B cell (primary cell): ENCODE measurements at places on chromosomes 7 and 10. TPM values are rescaled to one million over a fixed set of nuclear protein-coding genes. Genes with fewer than 3 reads are reported as not detected.

The CHAT gene
- total RNA-seq = not detected in 2 replicates

The CLRN3 gene
- not detected in 2 replicates for total RNA-seq

The GIMAP7 gene
- 0.30 and 0.41 TPM in 2 replicates for total RNA-seq

The LRWD1 gene
- 83.7 and 91.6 TPM in 2 replicates for total RNA-seq

The TFR2 gene
- 8.3 and 10.0 TPM in 2 replicates for total RNA-seq

DNA sequence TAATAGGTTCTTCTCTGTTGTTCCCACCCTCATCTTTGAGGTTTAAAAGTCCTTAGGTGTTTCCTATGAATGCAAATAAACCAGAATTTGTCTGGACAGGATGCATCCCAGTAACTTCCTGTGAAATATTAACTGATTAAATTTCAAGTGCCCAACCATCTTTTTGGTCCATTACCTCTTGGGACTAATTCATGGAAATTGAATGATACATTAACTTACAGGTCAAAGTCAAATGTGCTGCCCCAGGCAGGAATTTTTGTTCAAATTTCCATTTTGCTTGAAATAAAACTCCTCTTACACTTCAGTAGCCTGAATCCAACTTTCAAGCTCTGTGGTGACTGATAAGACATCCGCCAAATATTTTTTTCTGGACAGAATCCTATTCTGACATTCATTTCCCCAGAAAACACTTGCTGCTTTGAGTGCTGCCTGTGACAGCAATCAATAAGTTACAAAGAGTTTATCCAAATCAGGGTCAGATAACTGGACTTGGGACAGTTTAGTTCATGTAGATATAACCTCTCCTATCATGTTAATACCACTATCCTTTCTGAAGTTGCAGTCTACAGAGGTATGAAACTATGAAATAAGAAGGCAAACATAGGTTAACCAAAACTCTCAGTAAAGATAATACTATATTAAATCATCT, 383.5 kb downstream of the POM121L12 start:
- no peak for DNase-seq
- no peaks in the 10 kb centered on the region for H3K27me3 ChIP-seq
- no peaks in the 10 kb centered on the region for H3K36me3 ChIP-seq
- H3K4me1 ChIP-seq = no peaks in the 10 kb centered on the region
- no peak overlapping the region for H3K27ac ChIP-seq

DNA sequence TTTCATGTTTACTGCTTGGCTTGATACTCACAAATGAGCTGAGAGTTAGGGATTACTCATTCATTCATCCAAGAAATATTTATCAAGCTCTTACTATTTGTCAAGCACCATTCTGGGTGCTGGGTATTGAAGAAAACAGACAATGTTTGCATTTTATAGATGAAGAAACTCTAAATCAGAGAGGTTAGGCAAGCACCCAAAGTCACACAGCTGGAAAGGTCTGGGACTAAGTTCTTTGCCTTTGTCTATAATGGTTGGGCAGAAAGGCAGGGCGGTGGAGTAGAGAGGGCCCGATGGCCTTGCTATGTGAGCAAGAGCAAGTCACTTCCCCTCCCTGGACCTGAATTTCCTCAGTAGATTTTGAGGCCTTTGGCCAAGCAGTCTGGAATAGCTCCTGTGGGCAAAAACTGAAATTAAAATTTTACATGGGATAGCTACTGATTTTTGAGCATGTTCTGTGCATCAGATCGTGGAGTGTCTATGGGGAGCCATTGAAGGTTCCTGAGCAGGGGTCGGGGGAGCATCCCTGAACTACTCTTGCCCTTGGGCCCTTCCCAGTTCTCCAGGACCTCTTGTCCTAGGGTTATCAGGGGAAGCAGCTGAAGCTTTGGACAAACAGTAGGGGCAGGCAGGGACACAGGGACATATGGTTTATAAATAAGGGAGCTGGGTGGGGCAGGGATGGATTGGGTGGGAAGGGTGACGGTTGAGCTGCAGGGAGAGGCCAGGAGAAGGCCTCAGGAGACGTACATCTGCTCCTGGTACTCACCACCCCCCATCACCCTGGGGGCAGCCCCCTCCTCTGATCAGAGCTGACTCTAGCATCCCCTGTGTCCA, 23.3 kb downstream of the AQP1 start:
- H3K27ac ChIP-seq = no peak overlapping the region
- no peaks in the 10 kb centered on the region for H3K36me3 ChIP-seq
- no peak overlapping the region for H3K4me3 ChIP-seq
- peaks cover 5% of the 10 kb centered on the region for H3K27me3 ChIP-seq
- peaks cover 3% of the 10 kb centered on the region for H3K4me1 ChIP-seq
- DNase-seq = no peak

- H3K4me1 ChIP-seq = no peaks in the 10 kb centered on the region
- H3K36me3 ChIP-seq = no peaks in the 10 kb centered on the region
- H3K4me3 ChIP-seq = no peak overlapping the region
- no peak for DNase-seq
- H3K27me3 ChIP-seq = no peaks in the 10 kb centered on the region
- no peak overlapping the region for H3K27ac ChIP-seq
Observed at GRCh38 chr10:23479798-23480473, 41.1 kb downstream of the OTUD1 start.

DNA sequence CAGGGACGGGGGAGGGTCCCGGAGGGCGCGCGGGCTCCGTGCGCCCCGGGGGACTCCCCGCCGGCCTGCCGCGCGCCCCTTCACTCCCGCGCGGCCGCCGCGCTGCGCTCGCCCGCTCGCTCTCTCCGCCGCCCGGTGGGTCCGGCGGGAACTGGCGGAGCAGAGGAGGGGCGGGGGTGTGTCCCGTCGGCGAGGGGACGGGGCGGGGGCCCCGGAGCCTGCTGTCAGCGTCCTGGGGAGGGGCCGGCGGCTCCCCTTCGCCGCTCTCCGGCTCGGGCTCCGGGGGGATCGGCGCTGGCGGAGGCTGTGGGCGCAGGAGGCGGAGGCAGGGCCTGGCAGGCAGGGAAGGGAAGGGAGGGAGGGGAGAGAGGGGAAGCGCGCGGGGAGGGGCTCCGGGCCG, at the start of gene SH3PXD2A:
SH3PXD2A (minus strand) TSS at position 153 of the 400 bp plus-strand sequence. CDS start 310 bp downstream, outside the sequence.
- H3K27ac ChIP-seq = no peak within 1 kb of the TSS
- peaks cover 17% of the 10 kb centered on the region for H3K4me1 ChIP-seq
- H3K4me3 ChIP-seq = peak within 1 kb of the TSS; percentile 61
- H3K36me3 ChIP-seq = no peaks in the 10 kb centered on the region
- peak; percentile 34 for DNase-seq

GRCh38 chr10:122665946-122666345, 33.7 kb downstream of the C10orf120 start:
- H3K4me1 ChIP-seq = no peaks in the 10 kb centered on the region
- no peak overlapping the region for H3K4me3 ChIP-seq
- no peak for DNase-seq
- H3K36me3 ChIP-seq = no peaks in the 10 kb centered on the region

- no peaks in the 10 kb centered on the region for H3K36me3 ChIP-seq
- no peaks in the 10 kb centered on the region for H3K27me3 ChIP-seq
- no peak overlapping the region for H3K27ac ChIP-seq
Observed at GRCh38 chr10:68111584-68111983, 2.3 kb downstream of the MYPN start.

GRCh38 chr10:116059320-116059719, 213.7 kb downstream of the GFRA1 start:
- H3K4me1 ChIP-seq = no peaks in the 10 kb centered on the region
- H3K4me3 ChIP-seq = no peak overlapping the region
- no peak overlapping the region for H3K27ac ChIP-seq
- no peaks in the 10 kb centered on the region for H3K36me3 ChIP-seq
- no peak for DNase-seq

- H3K4me3 ChIP-seq = no peak overlapping the region
- peaks cover 10% of the 10 kb centered on the region for H3K4me1 ChIP-seq
- no peak for DNase-seq
- H3K27me3 ChIP-seq = no peaks in the 10 kb centered on the region
Observed at GRCh38 chr7:16419126-16419525, 2.2 kb downstream of the CRPPA start.

DNA sequence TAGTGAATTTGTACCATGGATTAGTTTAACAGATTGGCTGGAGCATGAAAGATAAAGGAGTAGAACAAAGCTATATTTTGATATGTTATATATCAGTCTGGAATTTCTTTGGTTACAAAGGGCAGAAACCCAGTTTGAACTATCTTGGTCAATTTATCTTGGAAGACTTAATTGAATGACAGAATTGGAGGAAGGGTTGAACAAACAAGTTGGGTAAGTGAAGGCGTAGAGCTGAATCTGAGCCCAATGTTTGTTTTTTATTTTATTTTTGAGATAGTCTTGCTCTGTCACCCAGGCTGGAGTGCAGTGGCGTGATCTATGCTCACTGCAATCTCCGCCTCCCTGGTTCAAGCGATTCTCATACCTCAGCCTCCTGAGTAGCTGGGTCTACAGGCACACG, 21.8 kb upstream of the JCAD start:
- H3K27ac ChIP-seq = no peak overlapping the region
- no peaks in the 10 kb centered on the region for H3K4me1 ChIP-seq
- no peaks in the 10 kb centered on the region for H3K27me3 ChIP-seq
- H3K4me3 ChIP-seq = no peak overlapping the region
- H3K36me3 ChIP-seq = no peaks in the 10 kb centered on the region
- DNase-seq = no peak

GRCh38 chr7:20411372-20411771, 80.7 kb downstream of the ITGB8 start:
- no peak for DNase-seq
- no peaks in the 10 kb centered on the region for H3K27me3 ChIP-seq
- H3K36me3 ChIP-seq = no peaks in the 10 kb centered on the region
- no peak overlapping the region for H3K27ac ChIP-seq

GRCh38 chr10:110110338-110110737, 97.1 kb upstream of the MXI1 start:
- no peaks in the 10 kb centered on the region for H3K27me3 ChIP-seq
- H3K36me3 ChIP-seq = peaks cover 7% of the 10 kb centered on the region
- H3K4me1 ChIP-seq = peaks cover 4% of the 10 kb centered on the region
- DNase-seq = no peak
- H3K4me3 ChIP-seq = no peak overlapping the region

DNA sequence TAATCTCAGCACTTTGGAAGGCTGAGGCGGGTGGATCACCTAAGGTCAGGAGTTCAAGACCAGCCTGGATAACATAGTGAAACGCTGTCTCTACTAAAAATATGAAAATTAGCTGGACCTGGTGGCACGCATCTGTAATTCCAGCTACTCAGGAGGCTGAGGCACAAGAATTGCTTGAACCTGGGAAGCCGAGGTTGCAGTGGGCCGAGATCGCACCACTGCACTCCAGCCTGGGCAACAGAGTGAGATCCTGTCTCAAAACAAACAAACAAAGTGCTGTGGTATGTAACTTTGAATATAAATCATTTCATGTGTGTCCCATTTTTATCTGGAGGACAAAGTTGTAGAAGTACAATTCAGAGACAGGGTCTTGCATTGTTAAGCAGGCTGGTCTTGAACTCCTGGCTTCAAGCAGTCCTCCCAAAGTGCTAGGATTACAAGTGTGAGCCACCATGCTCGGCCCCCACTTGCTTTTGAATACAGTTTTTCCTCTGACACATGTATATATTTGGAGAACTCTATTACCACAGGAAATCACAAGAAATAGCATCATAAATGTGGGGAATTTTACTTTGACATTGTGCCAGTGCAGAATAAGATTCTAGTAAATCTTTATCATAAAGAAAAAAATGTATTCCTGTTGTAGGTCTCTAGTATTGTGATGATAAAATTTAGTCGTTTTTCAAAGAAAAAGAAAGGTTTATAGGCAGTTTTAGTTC, 32.6 kb downstream of the PTPN12 start:
- H3K36me3 ChIP-seq = peaks cover 7% of the 10 kb centered on the region
- no peak for DNase-seq
- no peak overlapping the region for H3K27ac ChIP-seq
- no peak overlapping the region for H3K4me3 ChIP-seq
- no peaks in the 10 kb centered on the region for H3K27me3 ChIP-seq
